Dermis lymphatic vessel endothelial cell (primary cell): ENCODE measurements at places on chromosomes 11 and 22. TPM values are rescaled to one million over a fixed set of nuclear protein-coding genes. Genes with fewer than 3 reads are reported as not detected.

The CAPN5 gene
- 2.0 and 4.0 TPM in 2 replicates for total RNA-seq

The GLB1L2 gene
- total RNA-seq = under 0.01 and 0.34 TPM in 2 replicates

The MS4A2 gene
- total RNA-seq = not detected in 2 replicates

The FAM111B gene
- 3.7 and 4.2 TPM in 2 replicates for total RNA-seq

The CCDC89 gene
- total RNA-seq = not detected in 2 replicates

The TNKS1BP1 gene
- total RNA-seq = 45.7 and 47.4 TPM in 2 replicates

The SCGB1D2 gene
- total RNA-seq = not detected in 2 replicates

The KRTAP5-9 gene
- not detected in 2 replicates for total RNA-seq

The TLCD5 gene
- 4.8 and 7.7 TPM in 2 replicates for total RNA-seq

The RAG2 gene
- total RNA-seq = not detected in 2 replicates

The SCGB1C1 gene
- not detected in 2 replicates for total RNA-seq

The SGSM1 gene
- 5.9 and 11.5 TPM in 2 replicates for total RNA-seq

The GALNT18 gene
- 196 and 210 TPM in 2 replicates for total RNA-seq

The OR8D1 gene
- not detected in 2 replicates for total RNA-seq

The C11orf91 gene
- total RNA-seq = 0.09 and 0.11 TPM in 2 replicates

The OR1S2 gene
- total RNA-seq = not detected in 2 replicates

The TIGD3 gene
- total RNA-seq = 0.09 and 0.22 TPM in 2 replicates

The PANX2 gene
- total RNA-seq = 0.22 and 0.26 TPM in 2 replicates

The TRIM49D2 gene
- total RNA-seq = not detected in 2 replicates

The OR51Q1 gene
- not detected in 2 replicates for total RNA-seq

The TUBA8 gene
- total RNA-seq = 0.26 and 0.33 TPM in 2 replicates

The MPEG1 gene
- not detected in 2 replicates for total RNA-seq

The GAB2 gene
- total RNA-seq = 20.0 and 20.9 TPM in 2 replicates

The P2RY6 gene
- 0.11 and 0.17 TPM in 2 replicates for total RNA-seq
